Globus pallidus (tissue), 1 donor: ENCODE measurements at places on chromosomes 5 and 9.
A peak's percentile ranks its signal among the peaks of the same experiment; 100 is the strongest.

GRCh38 chr5:77972469-77973252 is 196.5 kb upstream of the TBCA start:
- peak; percentile 34 for DNase-seq

GRCh38 chr9:78807286-78807685 is 510.4 kb downstream of the PSAT1 start:
- DNase-seq: no peak

GRCh38 chr9:13688223-13688989 is 408.9 kb upstream of the MPDZ start:
- no peak for DNase-seq

DNA sequence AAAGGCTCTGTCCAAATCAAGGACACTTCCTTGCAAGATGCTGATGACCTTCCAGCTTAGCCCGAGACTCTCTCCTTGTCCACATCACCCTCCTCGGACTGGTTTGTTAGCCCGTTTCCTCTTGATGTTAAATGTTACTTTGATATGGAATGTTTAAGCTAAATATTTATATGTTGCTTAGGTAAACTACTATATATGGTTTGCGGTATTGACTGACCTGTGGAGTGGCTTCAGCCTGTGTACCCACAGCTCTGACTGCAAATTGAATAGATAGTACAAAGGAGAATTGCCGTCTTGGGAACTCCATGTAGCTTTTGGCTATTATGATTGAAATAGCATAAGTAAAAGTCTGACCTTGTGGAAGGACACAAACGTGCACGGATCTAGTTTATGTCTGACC is 422.0 kb downstream of the YTHDC2 start:
- no peak for DNase-seq

GRCh38 chr5:67179697-67180361 is 16.8 kb downstream of the CD180 start:
- DNase-seq: no peak

DNA sequence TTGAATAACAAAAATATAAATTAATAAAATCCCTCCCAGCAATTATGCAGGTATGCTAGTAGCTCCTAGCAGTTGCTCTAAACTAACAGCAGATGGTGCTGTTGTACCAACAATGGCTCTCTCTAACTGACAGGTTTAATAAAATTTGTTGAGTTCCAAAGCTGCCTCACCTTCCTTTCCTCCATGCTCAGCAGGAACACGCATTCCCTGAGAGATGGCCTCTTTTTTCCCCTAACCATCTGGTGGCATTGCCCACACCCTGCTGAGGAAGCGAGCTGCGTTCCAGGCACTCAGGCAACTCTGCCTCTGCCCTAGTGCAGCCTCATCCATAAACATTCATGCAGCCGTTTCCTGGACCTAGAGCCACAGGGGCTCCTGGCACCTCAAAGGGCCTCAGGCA is 106.2 kb downstream of the KLHL3 start:
- DNase-seq: no peak

DNA sequence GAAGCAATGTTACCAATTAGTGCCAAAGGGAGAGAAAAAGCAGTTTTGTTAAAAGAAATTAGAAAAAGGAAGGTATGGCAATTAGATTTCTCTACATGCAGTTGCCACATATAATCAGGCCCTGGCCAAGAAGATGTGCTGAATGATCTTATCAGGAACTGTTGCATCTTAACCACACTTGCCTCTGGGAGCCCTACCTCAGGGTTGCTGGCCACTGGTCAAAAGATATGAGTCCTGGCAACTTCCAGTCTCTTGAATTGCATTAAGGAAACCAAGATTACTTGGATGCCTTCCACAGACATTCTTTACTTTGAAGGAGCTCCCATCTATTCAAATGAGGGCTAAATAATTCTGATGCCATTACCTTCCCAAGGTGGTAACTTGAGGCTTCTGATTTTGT is 60.4 kb downstream of the TNC start:
- no peak for DNase-seq

DNA sequence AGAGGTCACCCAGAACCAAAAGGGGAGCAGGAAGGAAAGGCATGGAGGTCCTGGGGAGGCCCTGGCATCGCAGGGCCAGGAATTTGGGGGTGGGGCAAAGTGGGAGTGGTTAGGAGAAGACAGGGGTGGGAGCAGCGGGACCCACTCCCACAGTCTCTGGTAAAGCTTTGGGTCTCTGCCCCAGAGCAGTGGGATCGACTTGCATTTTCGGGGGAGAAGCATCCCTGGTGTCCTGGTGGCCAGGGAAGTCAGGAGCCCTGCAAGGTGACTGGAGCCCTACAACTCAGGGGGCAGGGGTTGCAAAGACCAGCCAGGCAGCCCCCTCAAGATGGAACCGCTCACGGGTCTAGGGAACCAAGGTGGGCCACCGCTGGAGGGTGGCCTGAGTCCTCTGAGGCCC is 22.4 kb upstream of the GTF3C5 start:
- DNase-seq: no peak
